ENCODE measurements at places on chromosomes 2 and 18.
A peak's percentile ranks its signal among the peaks of the same experiment; 100 is the strongest.

DNA sequence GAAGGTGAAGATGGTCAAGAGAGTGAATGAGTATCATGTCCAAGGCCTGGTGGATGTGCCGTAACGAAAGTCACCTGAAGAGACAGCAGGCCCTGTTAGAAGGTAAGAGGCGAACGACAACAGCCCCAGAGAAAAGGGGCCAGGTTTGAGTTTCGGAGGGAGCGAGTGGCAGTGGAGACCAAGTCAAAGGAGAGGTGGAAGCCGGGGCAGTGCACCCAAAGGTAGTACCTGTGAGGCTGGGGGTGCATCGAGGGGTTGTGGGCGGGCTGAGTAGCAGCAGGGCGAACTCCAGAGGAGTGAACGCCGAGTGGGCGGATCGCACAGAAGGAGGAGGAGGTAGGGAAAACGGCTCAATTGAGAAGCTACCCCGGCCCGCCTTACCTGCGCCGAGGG lies 358 bp downstream of the USP37 start:
- no peak for DNase-seq

- DNase-seq, result no peak
These were observed 188.0 kb downstream of the CDH7 start for GRCh38 chr18:65938592-65939372.

DNA sequence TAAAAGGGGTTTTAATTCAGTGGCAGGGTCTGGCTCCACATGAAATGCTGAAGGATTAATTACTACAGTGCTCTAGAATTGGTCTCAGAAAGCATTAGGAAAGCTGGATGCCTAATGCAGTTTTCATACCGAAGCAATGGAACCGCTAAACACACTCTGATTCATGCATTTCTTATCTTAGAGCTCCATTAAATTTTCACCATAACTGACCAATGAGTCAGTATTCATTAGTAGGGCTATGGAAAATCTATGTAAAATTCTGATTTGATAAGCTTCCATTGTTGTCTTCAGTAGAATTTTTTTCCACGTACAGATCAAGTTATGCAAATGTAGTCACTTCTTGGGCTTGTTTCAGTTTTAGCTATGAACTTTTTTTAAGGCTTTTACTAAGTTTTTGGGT lies 359.9 kb downstream of the ARHGAP15 start:
- no peak for DNase-seq

DNA sequence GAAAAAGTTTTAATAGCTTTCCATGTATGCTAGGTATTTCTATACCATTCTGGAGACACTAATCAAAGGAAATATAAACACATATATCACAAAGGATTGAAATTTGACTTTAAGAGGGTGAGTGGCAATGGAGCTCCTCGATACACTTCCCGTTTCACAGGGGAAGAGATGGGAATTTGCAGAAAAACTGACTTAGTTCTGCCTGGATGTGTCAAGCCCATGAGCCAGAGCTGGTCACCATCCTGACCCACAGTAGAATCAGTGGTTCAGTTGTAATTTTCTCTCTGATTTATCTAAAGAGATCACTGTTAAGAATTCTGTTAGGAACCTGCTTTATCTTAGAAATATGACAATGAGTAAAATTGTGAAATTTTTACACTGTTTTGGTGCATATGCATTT lies 34.2 kb downstream of the PLCL1 start:
- DNase-seq, result no peak

DNA sequence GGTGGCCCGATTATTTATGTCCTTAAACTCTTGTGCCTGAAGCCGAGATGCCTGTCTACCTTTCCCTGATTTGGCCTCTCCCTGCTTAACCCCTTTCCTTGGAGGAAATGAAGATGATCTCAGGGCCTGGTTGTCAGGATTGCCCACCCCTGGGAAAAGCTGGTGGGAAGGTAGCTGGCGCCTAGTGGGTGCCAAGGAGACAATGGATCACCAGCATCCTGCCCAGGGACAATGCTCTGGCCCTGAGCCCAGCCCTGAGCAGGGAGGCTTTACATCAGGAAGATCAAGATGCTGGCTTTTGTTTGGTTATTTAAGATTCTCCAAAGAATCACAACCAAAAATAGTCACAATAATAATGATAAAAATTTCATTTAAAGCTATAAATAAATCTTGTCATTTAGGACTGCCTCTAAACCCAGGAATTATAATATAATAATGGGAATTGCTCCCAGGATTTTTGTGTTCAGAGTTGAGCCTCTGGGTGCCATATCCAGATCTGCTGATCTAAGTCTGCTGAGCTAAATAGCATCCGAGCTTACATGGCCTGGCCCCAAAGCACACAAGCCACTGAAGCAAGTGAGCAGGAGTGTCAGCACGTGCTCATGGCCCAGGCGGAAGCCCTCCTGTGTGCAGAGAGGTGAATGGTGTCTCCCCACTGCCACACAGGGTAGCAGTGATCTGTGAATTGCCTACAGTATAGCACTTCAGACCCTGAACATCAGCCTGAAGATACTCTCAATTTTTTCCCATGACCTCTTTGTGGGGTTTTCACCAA lies 57.8 kb upstream of the MAP3K20 start:
- DNase-seq, result no peak

- peak; percentile 34 for DNase-seq
These were observed 32.6 kb downstream of the CIB4 start for GRCh38 chr2:26608557-26608956.

- DNase-seq, result no peak
These were observed 414.2 kb upstream of the CHAC2 start for GRCh38 chr2:53353135-53354114.

- no peak for DNase-seq
These were observed 106.9 kb downstream of the FARSB start for GRCh38 chr2:222548992-222549391.

DNA sequence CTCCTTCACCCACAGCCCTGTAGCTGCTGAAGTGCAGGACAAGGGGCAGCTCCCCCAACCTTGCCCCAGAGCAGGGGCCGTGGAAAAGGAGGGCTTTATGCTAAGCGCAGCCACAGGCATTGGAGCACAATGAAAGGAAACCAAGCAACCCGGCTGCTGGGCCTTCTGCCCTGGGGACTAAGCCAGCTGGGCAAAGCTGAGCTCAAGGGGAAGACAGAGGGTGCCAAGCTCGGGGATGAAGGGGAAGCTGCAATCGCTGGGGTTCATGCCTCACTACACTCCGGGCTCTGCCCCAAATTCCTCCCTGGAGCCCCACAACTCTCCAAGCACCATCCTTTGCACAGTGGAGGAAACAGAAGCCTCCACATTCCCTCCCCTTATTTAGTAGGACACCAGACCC lies 12.4 kb downstream of the SFXN5 start:
- DNase-seq, result peak; percentile 30

GRCh38 chr2:133517876-133518275 lies 50.4 kb downstream of the NCKAP5 start:
- no peak for DNase-seq

- peak; percentile 32 for DNase-seq
These were observed 27.8 kb downstream of the RTP5 start for GRCh38 chr2:241897231-241897916.

GRCh38 chr18:48517048-48517447 lies 21.8 kb upstream of the CTIF start:
- no peak for DNase-seq

DNA sequence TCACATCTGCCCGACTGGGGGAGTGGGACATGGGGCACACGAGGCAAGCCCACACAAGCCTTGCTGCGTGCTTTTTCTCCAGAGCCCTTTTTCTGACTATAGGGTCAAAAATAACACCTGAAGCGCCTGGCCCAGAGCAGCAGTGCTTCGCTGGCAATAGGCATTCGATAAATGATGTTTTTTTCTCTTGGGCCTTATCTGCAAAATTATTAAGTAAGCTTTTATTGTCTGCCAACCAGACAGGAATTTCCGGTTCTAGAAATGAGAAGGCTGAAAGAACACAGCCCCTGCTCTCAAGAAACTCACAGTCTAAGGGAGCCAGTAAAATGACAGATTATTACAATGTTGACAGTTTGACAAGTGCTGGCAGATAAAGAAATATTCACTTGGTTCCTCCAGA lies 2.7 kb upstream of the TMBIM1 start:
- no peak for DNase-seq

- no peak for DNase-seq
These were observed 97.8 kb upstream of the SP3 start for GRCh38 chr2:174062934-174063333.

DNA sequence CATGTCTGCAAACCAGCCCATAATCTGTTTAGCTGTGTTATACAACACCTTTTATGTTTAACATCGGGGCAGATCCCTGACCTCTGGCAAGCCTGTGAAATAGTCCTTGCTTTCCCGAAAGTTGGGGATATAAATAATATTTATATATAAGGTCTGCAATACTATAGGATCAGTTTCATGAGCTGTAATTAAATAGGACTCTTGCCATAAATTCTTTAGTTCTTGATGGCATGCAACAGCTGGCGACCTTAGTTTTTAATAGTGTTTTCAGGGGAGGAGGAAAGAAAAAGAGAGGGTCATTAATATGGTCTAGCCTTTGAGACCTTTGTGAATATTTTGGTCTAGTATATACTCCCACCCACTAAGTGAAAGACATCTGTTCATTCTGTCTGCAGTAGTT lies 166.5 kb downstream of the MTX2 start:
- no peak for DNase-seq

DNA sequence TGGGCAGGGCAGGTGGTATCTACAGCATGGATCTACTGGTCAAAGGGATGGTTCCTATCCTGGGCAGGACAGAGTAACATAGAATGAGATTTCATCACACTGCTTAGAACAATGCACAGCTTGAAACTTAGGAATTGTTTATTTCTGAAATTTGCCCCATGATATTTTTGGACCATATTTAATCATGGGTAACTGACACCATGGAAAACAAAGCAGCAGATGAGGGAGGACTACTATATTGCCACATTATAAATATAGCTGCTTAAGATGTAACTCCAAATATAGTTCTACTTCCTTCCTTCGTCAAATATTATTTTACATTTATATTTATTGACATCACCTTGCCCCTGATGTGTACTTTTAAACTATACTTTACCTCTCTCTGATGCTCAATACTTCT lies 254.7 kb downstream of the PTPRM start:
- DNase-seq, result no peak

- peak; percentile 51 for DNase-seq
These were observed 105.6 kb downstream of the PRPF40A start for GRCh38 chr2:152611458-152612231.

DNA sequence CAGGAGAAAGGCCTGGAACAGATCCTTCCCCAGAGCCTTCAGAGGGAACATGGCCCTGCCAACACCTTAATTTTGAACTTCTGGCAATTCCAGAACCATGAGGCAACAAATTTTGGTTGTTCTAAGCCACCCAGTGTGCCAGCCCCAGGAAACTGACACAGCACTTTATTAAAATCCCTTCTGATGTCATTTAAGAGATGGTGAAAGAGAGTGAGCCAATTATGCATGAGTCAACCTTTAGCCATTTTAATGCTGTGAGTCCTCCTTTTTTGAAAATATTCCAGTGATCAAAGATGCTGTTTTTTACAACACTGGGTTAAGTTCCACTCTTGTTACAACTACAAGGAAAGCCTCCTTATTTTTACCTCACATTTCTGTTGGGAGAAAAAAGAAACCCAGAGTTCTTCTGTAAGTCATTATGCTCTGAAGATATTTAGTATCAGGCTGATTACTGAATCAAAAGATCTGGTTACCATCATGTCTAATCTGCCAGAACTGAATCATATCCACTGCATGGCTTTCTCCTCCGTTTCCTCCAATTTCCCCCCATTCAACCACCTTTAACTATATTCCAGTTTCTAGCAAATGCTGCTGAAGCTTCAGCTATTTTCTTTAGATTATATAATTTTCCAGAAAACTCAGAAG lies 235.4 kb downstream of the TXNL1 start:
- DNase-seq, result no peak

GRCh38 chr2:236549165-236549564 lies 20.5 kb upstream of the ACKR3 start:
- no peak for DNase-seq

DNA sequence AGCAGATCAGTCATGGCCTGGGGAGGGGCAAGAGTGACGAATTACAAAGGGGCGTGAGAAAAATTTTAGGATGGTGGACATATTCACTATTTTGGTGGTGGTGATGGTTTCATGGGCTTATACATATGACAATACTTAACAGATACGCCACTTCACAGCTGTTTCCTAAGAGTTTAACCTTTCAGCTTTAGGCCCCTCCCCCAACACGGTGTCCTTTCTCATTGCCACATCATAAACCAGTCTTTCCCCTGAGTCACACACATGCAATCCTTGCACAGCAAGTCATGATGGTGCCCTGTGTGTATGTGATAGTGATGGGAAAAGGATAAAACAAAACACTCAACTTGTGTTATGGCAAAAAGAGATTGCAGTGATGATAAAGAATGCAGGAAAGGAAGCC lies 47.6 kb upstream of the IL1R1 start:
- peak; percentile 66 for DNase-seq

- DNase-seq, result no peak
These were observed 56.1 kb upstream of the TANK start for GRCh38 chr2:161104054-161104553.

- no peak for DNase-seq
These were observed 234.0 kb downstream of the NR4A2 start for GRCh38 chr2:156098506-156098905.

DNA sequence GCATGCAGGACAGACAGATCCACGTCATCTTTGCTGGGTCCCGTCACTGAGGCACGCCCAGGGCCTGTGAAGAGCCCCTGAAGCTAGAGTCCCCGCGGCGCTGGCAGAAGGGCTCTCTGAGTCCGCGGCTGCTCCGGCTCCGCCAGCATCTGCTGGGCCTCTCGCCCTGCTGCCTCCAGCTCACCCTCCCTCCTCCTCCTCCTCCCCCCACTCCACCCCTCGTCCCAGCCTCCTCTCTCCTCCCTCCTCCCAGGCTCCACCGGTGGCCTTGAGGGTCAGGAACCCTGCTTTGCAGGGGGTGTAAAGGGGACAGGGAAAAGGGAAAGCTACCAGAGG lies at the start of gene TNS1:
TSS of gene TNS1 (minus strand) at position 151 of the 336 bp plus-strand sequence. CDS start at position 28, 123 bp downstream.
- no peak for DNase-seq

- no peak for DNase-seq
These were observed 21.7 kb upstream of the UGP2 start for GRCh38 chr2:63819765-63820717.

- no peak for DNase-seq
These were observed 29.9 kb upstream of the ADAM17 start for GRCh38 chr2:9585486-9585885.

DNA sequence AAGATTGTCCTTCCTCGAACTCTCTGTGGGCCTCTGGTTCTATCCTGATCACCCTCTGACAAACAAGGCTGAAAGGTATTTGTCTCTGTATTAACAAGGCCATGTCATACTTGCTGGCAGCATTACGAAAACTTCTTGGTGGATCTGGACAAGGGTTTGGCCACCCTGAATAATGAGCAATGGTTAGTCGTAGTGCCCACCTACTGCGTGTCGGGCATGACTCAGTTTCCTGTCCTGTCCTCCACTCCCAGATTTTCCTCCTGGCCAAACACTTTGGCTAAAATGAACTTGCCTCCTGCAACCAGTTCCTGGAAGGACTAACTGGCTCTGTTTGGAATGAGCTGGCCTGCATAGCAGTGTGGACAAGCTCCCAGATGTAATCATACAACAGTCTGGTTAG lies 198.5 kb upstream of the SMIM21 start:
- no peak for DNase-seq

GRCh38 chr2:188975497-188976102 lies 1.4 kb downstream of the COL3A1 start:
- no peak for DNase-seq
